Occipital lobe (tissue), 3 donors: ENCODE measurements at places on chromosomes 6 and 20.
A peak's percentile ranks its signal among the peaks of the same experiment; 100 is the strongest.

DNA sequence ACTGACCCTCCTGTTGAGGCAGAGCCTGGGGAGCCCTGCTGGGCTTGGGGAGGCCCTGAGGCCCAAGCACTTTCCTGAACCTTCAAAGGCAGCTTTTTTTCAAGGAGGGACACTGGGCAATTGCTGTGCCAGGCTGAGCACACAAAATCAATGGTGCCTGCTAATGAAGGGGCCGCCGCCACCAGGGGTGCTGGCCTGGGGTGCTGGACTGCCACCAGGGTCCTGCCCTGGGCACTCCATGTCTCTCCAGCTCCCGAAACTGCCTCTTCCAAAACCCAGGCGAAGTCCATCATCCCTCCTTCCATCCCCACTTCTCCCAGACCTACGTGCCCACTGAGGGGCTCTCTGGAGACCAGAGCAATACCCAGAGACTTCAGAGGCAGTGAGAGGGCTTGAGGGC lies 145.6 kb downstream of the GRM4 start:
- no peak for DNase-seq

DNA sequence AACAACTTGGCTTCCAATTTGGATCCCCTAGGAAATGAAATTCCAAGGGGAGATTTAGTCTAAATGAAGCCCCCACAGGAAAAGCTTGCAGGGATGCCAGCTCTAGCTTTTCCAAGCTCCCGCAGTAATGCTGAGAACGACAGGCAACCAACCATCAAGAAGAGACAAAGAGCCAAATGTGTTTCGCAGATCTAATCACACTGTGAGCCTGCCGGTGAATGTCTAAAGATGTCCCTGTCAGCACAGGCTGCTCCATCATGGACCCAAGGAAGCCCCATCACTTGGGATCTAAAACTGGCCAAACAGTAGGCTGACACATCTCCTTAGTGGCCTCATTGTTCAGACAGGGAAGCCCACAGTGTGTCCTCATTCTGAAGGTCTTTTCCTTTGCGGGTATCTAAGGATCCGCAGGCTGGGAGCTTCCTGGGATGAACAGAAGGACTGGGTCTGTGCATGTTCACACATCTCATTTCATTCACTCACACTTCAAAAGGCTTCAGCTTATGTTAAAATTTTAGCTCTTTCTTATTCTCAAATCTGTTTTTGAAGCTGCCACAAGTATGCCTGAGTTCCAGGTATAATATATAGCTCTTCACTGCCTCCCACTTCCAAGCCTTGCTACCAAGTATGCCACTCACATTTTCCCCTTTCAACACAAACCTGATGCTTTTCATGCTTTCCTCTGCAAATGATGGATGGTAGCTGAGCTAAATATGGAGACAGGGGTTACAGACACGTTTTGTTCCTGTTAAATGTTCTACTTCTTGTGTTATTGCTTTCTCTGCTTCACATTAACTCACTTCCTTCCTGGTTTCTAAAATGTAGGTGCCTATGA lies 229.8 kb downstream of the HIVEP2 start:
- DNase-seq = peak; percentile 11

GRCh38 chr20:46984405-46984804 lies 89.8 kb downstream of the EYA2 start:
- no peak for DNase-seq

DNA sequence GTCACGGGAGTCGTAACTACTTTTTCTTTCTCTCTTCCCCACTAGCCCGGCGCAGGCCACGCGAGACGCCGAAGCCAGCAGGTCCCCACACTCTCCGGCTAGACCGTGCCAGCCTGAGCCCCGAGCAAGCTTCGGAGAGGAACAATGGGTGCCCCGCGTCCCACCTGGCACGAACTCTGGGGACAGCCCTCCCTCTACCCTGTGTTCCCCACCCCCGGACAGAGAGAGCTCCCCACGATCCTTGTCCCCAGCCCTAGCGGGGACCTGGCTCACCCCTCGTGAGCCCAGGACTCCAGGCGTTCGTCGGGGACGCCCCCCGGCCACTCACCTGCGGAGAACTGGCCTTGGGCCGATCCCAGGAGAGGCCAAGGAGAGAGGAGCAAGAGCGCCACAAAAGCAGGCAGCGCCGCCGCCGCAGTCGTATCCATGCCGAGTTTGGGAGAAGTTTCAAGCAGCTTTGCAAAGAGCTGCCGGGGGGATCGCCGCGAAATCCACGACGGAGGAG lies 416 bp downstream of the PTPRK start:
- DNase-seq = no peak

DNA sequence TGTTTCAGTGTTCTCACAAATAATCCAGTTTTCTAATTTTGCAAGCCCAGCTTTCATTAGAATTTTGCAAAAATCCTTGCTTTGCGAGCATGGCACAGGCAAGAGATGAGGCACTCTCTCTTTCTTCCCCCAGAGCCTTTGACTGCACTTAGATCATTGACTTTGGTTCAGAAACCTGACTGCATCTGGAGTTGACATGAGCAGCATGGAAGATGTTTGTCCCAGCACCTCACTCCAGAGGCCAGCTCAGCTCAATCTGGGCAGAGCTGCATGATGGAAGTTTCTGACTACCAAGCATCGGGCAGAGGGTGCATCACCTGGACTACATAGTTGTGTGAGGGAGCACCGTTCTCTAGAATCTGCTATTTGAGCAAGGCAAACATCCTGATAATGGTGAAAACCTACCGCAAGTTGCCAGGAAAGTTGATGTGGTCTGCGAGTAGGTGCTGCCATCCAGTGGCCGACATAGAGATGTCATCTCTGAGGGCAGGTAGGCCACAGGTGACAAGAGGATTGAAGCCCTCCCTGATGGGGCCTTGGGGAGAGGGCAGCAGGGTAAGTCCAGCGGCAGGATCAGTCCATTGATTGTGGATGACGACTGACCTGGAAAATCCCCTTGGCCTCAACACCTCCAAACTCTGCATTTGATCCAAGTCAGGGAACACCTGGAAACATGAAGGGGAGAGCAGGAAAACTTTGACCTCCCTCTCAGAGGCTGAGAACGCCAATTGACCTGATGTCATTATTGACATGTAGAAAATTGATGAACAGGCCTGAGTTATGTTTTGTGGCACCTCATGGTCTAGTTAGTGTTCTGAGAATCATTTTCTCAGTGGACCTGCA lies 3.8 kb upstream of the LPA start:
- DNase-seq = no peak

- DNase-seq = no peak
These were observed 109.4 kb upstream of the ARMC2 start for GRCh38 chr6:108738684-108739416.

- DNase-seq = no peak
These were observed 25.5 kb upstream of the VEGFA start for GRCh38 chr6:43744491-43744890.

- no peak for DNase-seq
These were observed 6.6 kb upstream of the GUCA1B start for GRCh38 chr6:42201382-42201781.

DNA sequence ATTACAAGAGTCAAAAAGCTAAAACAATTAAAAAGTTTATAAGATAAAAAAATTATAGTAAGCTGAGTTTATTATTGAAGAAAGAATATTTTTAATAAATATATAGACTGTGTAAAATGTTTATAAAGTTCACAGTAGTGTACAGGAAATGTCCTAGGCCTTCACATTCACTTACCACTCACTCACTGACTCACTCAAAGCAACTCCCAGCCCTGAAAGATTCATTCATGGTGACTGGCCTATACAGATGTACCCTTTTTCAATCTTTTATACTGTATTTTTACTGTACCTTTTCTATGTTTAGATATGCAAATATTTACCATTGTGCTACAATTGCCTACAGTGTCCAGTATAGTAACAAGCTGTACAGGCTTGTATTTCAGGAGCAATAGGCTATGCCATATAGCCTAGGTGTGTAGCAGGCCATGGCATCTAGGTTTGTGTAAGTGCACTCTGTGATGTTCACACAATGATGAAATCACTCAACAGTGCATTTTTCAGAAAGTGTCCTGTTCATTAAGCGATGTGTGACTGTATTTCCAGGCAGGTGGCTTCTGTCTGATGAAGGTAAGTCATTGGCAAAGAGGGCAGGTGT lies 130.2 kb downstream of the BTBD3 start:
- no peak for DNase-seq

DNA sequence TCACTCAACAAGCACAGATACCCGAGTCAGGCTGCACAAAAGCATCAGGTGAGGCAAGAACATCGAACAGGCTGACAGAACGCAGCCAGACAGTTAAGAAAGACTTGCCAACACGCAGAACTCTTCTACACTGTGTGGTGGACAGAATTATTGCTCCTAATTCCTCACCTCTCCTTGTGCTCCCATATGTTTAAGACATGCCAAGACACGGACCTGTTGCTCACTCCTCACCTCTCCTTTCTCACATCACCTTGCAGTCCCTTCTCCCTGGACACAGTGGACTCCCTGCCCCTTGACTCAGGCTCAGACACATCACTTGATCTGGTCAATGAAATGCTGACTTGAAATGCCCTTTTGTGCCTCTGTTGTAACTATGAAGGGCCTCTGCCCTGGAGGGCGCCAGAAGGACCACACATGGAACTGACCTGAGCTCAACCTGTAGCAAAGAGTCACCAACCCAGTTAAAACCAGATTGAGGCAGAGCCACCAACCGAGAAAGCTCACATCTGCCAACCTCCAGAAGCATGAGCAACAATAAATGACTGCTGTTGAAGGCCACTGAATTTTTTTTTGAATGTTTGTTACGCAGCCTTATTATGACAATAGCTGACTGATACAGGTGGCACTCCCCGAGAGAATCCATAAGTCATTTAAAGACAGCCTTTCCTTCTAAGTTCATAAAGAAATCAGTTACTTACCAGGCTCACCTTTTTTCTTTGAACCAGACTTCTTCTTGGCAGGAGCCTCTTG lies 24.0 kb downstream of the RRBP1 start:
- DNase-seq = no peak
